ENCODE measurements at places on chromosomes 11 and 22.

DNA sequence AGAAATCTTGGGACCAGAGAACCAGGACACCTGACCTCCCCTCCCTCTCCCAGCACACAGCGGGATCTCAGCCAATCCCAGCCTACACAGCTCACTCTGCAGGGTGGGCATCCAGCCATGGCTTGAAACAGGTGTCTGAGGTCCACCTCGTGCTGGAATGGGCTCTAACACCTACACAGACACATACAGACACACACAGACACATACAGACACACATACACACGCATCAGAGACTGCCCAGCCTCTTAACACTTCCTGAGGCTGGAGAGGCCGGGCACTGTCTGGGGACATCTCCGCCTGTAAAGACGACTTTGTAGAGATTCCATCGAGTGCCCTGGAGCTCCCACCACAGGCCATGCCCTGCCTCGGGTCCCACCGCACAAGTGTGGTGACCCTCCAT, 36.7 kb downstream of the CAPN1 start:
- DNase-seq: no peak

DNA sequence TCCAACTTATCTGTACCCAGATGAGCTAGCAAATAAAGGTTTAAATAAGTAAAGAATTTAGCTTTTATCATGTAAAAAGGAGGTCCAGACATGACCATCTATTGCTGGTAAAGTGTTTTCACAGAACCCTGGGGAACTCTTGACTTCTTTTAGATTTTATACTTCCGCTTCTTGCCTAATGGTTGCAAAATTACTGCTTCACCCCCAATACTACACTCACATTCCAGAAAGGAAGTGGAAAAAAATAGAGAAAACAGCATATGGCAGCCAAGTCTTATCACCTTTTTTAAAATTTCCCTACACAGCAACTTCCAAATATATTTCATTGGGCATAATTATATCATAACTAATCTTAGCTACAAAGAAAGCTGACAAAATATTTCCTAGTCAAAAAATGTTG, 12.1 kb downstream of the BBOX1 start:
- DNase-seq: no peak

DNA sequence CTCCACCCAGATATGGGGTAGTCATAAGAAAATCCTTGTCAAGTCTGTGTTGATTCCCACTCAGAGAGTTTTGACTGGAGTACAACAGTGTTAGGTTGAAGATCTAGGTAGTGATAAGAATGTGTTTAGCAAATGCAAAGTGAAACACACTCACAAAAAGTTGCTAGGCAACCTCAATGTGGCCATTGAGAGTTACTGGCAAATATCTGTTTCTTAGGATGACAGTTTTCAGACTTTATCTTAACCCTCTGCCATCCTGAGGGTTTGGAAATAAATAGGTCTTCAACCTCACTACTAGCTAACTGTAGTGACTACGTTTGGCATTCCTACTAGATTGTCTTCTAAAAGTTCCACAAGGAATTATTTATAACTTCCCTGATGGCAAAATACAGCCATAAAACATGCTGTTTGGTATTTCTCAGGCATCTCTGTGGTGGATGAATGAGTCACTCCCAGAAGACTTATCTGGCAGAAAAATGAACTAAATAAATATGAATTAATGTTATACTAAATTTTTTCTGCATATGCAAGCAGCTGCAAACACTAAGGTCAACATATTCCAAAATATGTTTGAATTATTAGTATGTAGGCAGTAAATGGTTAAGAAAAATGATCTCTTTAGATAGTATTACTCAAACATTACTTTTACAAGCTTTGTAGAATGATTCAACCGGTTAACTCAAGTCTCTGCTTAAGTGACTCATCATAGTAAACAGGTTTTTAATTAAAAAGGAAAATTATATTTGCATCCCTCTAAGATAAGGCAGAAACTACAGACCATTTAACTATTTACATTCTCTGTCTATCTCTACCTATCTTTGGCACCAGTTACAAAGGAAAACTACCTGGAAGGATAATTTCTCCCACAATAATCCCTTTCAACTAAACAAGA, 17.1 kb upstream of the SYTL2 start:
- DNase-seq: no peak

DNA sequence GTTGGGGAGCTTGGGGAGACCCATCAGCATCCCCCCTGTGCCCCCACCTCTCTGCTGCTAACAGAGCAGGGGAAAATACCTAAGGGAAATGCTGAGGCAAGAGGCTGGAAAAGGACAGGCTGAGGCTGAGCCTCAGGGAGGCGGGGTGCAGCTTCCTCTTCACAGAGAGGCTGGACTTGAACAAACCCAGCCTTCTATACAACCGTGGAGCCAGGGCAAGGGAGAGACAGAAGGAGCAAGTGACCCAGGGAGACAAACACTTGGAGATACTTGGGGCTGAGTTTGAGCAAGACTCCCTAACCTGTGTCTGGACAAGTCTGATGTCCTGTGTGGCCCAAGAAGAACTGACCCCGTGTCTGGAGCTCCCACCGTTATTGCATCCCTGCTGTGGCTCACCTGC, at the start of gene SLCO2B1:
TSS of gene SLCO2B1 (plus strand) at position 229 of the 400 bp plus-strand sequence. CDS start 275 bp downstream, outside the sequence.
- no peak for DNase-seq

GRCh38 chr11:78161962-78162371, 22.5 kb upstream of the ALG8 start:
- DNase-seq: no peak

DNA sequence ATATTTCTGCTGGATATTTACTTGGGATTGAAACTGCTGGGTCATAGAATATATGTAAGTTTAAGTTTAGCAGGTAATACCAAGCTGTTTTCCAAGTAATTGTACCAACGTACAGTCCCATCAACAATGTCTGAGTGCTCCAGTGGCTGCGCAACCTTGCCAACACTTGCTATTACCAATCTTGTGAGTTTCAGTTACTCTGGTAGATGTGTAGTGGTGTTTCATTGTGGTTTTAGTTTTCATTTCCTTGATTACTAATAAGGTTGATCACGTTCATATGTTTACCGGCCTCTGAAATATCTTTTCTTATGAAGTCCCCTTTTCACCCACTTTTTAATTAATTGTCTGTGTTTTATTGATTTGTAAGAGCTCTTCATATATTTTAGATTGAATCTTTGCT, 370.6 kb upstream of the CADM1 start:
- peak; percentile 18 for DNase-seq

- DNase-seq: no peak
Observed at GRCh38 chr11:93846411-93846810, 4.0 kb downstream of the VSTM5 start.

DNA sequence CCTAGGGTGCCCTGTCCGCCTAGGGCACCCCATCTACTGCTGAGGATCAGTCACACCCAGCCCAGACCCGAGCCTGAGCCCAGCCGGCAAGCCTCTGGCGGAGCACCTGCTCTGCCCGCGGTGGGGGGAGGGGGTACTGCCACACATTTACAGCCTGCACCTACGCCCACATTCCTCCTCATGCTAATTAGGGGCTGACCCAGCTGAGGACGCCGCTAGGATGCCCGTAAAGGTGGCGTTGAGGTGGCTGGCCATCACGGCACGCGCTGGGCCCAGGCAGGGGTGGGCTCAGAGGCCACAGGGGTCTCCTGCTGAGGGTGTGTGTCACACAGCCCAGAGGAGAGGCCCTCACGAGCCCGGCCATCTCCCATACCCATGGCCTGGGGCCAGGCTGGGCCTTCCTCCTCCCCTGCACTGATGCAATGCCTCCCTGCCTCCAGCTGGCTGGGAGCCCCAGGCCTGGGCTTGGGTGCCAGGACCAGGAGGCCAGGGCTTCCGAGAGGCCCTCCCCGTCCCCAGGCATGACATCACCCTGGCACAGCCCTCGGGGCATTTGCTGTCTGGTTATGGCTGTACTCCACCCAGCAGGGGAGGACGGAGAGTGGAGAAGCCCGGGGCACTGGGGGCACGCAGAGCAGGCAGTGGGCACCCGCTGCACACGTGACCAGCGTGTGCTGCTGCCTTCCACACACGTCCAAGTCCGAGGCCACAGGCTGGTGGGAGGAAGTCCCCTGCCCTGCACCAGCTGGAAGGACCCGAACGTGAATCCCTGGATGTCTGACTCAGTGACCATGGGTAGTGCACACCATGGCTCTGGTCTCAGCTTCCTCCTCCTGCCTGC, 12.7 kb downstream of the DUSP8 start:
- DNase-seq: no peak

DNA sequence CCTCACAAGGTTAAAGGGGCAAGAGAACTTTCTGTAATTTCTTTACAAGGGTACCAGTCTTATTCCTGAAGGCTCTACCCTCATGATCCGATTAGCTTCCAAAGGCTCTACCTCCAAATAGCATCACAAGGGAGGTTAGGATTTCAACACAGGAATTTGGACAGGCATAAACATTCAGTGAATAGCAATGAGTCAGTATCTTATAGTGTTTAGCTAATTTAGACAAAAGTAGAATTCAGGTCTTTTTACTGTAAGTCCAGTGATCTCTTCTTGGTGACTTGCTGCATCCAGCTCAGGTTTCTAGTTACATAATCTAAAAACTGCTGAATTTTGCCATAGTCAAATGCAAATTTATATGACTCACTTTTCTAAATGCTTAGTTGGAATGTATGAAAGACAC, 1995.6 kb upstream of the RAG2 start:
- DNase-seq: no peak

DNA sequence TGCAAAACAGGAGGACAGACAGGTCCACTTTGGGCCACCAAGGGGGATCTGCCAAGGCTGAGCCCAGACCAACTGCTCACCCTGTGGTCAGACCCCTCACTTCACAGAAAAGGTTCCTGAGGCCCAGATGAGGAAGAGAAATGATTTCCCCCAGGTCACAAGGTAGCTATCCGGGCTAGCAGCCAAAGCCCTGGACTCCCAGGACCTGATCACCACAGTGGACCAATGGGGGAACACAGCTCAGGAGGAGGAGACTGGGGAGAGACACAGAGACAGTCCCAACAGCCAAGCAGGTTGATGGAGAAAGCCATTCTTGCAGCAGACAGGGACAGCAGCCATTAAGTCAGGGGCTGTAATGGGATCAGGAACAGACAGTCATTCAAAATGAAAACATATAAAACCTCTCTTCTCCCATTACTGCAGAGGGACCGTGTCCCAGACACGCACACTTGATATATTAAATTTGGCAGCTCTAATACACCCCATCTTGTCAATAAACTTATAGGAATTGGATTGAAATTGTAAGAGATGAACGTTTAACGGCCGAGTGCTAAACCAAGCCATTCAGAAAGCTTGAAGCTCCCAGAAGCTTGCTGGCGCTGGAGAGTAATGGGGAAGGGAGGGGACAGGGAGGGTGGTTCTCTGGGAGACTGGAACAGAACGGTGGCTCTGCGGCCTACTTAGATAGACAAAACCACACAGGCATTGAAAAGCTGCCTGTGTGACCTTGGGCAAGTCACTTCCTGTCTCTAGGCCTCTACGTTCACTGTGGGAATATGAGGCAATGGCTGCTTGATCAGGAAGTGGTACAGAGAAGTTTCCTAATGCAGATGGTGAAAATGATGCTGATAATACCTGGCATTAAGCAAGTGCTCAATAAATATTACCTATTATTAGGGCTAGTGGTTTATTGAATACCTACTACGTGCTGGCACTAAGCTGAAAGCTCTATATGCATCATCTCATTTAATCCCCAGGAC, 16.0 kb downstream of the ZMAT5 start:
- DNase-seq: no peak

DNA sequence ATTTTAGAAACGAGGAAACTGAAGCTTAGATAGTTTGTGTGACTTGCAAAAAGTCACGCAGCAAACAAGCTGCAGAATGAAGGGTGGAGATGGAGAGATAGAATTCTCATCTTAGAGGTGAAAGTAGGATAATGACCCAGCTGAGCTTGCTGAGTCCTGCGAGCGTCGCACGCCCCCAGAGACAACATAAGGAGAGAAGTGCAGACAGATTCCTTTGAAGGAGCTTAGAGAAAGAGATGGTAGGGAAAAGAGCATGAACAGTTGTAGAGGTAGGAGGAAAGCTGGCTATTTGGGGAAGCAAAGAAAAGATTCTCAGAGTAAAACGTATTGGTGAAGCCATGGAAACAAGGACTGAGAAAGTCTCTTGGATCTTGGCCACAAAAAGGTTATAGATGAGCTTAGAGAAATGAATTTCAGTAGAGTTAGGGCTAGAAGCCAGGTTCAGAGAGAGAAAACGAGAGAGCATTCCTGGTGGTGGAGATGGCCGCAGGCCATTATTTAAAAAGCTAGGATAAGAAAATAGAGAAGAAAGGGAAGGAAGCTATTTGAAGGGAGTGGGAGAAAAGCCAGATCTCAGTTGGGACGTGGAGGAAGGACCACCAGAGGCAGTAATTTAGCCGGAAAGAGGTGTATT, 44.8 kb downstream of the FAM83F start:
- DNase-seq: no peak

DNA sequence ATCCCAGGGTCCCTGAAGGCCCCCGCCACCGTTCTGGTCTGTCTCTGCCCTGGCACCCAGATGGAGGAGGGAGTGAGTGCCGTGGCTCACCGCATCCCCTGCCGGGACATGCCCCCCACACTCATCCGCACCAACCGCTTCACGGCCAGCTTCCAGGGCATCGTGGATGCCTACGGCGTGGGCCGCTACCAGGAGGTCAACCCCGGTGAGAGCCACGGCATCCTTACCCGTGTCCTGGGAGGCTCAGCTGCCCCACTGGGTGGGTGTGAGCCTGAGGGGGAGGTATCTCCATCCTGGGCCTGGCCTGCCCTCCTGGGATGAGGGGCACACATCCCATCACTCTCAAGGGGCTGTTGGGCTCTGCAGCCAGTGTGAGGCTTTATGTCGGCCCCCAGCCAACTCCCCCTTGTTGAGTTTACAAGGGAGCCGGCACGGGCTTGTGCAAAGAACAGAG, 6.1 kb downstream of the TCIRG1 start:
- no peak for DNase-seq

DNA sequence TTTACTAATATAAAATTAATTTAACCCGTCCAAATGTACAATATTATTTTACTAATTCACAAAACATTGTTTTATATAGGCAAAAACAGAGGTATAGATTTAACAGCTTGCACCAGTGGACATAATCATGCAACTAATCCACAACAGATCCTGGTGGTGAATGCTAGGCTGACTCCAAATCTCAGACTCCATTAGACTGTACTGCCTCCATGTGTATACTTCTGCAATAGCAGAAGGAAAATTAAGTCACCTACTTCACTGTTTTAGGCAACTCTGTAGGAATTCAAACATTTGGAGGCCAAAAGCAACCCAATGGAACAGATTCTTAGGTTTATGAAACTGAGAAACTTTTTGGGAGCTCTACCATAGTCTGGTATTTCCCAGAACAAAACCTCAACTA, 30.0 kb upstream of the RAB39A start:
- DNase-seq: peak; percentile 43

GRCh38 chr11:10480760-10481159, 25.7 kb downstream of the AMPD3 start:
- no peak for DNase-seq

All from GM10248 (cell line).